ENCODE measurements at places on chromosomes 6 and 20.

GRCh38 chr6:1958257-1958656 is 287.1 kb downstream of the GMDS start:
- DNase-seq, result no peak

GRCh38 chr20:63446216-63447024 is 26.0 kb downstream of the KCNQ2 start:
- no peak for DNase-seq

- no peak for DNase-seq
Observed at GRCh38 chr6:73250016-73250415, 13.0 kb downstream of the KHDC1 start.

DNA sequence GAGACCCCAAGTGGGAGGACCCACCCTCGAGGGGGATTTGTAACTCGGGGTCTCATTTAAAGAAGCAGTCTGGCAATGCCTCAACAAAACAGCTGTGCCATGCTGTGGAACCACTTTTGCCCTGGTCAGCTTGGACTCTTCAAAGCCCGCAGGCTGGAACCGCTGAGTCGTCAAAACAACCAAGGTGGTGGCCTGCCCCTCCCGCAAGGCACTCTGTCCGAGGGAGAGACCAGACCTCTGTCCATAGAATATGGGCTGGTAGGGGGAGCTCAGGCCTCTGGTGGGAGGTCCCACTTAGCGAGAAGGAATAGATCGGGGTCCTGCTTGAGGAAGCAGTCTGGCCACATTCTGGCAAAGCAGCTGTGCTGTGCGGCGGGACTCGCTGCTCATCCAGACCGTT is 208.1 kb downstream of the BCKDHB start:
- DNase-seq, result no peak

DNA sequence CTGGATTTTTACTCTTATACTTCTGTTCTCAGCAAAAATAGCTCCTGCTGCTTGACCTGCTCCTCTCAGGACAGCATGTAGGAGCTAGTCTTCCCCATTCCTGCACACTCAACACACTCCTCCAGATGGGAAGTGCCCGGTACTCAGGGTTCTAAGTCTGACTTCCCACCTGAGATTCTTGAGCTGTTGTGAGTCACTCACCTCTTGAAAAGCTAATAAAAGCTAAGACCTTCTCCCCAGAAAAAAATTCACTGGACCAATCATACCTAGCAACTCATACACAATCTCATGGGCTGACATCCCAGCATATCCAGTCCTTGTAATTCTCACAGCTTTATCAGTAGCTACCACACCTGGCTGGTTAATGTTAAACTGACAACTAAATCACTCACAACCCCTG is 53.5 kb downstream of the TRPC4AP start:
- DNase-seq, result no peak

- DNase-seq, result no peak
Observed at GRCh38 chr6:24504287-24504648, 9.5 kb downstream of the ALDH5A1 start.

DNA sequence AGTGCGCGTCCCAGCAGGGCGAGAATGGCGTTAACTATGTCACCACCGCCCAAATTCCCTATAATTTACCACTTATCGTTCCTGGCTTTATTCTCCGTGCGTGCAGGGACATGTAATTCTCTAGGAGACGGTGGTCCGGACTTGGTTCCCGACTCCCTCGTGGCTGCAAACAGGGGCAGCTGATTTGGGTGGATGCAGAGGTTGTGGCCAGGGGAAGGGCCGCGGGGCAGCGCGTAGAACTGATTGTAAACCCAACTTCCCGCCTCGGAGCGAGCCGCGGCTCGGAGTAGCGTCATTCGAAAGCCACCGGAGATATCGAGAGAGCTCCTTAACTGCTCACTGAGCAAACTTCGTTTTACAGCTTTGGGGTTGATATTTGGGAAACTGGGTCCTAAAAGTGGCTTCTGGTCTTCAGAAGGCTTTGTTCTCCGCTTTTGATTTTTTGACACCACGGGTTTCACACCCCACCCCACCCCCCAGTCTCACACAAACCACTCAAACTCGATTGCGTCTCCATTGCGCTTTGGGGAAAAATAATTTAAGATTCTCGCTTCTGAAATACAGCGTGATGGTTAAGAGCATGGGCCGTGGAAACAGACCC is 17.5 kb upstream of the ZSCAN9 start:
- peak; percentile 18 for DNase-seq

GRCh38 chr6:7992002-7992815 is 72.0 kb downstream of the BLOC1S5 start:
- DNase-seq, result no peak

DNA sequence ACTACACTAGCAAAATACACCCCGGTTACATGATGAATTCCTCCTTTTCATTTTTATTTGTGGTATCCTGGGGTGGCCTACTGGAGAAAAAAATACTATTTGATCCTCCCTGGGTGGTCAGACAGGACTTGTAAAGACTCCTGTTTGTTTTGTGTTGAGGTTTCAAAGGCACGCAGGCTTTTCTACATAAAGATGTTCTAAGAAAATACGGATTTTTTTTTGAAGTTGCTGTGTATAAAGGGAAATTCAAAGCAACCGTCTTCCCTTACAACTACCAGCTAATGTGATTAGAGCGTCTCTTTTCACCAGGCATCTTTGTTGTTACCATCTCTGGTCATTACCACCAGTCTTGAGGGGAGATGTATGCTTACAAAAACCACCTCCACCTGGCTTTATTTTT is 187.1 kb downstream of the SOX4 start:
- no peak for DNase-seq

GRCh38 chr6:155881826-155882526 is 426.3 kb upstream of the NOX3 start:
- DNase-seq, result no peak

DNA sequence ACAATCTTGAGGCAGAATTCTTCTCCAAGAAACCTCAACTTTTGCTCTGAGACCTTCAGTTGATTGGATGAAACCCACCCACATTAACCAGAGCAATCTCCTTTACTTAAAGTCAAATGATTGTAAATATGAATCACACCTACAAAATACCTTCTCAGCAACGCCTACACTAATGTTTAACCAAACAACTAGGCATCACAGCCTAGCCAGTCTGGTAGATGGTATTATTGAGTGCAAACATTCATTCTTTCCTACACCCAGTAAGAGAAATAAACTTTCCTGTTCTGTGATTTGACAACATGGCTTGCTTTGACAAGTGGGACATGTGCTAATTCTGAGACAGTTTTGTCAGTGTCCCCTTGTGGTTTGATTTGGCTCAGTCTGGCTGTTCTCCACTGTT is 252.2 kb downstream of the HACE1 start:
- no peak for DNase-seq

GRCh38 chr6:158220786-158221442 is 52.8 kb downstream of the GTF2H5 start:
- DNase-seq, result peak; percentile 77

DNA sequence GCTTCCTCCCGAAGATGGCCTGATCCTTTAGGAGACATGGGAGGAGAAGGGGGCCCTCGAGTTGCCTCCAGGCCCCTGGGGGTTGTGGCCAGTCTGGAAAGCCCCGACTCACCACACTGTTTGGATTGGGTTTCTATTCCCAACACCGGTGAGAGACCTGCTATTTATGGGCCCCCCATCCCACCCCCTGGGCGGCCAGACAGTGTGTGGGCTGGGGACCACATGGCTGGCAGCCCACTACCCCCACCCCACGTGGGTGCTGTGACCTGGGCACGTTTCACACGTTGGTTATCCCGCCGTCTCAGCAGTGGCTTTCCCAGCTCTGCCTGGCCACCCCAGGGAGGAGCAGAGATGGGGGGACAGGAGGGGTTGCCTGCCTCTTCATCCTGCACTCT is 116.1 kb downstream of the VEGFA start:
- no peak for DNase-seq

DNA sequence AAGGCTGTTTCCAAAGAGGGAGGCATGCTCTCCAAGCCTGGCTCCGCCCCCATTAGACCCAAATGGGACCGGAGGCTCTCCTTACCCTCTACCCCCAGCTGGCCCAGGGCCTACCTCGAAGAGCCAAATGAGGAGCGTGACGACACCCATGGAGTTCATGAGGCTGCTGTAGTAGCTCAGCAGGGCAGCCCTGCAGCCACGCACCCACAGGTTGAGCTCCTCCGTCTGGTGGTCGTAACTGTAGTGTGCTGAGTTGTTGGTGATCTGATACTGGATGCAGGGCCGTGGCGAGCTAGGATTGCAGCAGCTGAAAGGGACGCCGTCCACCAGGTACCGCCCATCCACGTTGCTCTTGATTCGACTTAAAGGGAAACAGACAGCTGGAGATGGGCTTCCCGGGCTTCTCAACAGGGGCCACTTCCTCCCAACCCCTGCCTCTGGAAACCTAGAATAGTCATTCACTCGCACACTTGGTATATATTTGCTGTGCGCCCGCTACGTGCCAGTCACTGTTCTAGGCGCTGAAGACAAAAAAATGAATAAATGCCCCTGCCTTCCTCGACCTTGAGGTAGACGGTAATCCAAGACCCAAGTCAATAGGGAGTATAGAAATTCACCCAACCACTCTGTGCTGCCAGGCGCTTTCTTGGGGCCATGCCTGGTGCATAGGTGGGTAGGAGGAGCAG is 18.0 kb downstream of the PRPH2 start:
- no peak for DNase-seq

- no peak for DNase-seq
Observed at GRCh38 chr6:29694637-29695036, 13.7 kb upstream of the ZFP57 start.

DNA sequence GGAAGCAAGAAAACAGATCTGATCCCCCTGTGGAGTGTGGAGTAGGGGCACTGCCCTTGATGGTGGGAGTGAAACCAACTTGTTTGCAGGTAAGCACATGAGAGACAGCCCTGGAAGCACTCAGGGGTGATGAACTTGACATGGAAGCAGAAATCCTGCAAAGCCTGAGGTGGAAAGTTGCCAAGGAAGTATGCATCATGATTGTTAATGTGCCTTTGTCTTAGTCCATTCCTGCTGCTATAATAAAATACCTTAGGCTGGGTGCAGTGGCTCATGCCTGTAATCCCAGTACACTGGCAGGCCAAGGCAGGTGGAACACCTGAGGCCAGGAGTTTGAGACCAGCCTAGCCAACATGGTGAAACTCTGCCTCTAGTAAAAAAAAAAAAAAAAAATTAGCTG is 40.2 kb upstream of the IFNGR1 start:
- no peak for DNase-seq

DNA sequence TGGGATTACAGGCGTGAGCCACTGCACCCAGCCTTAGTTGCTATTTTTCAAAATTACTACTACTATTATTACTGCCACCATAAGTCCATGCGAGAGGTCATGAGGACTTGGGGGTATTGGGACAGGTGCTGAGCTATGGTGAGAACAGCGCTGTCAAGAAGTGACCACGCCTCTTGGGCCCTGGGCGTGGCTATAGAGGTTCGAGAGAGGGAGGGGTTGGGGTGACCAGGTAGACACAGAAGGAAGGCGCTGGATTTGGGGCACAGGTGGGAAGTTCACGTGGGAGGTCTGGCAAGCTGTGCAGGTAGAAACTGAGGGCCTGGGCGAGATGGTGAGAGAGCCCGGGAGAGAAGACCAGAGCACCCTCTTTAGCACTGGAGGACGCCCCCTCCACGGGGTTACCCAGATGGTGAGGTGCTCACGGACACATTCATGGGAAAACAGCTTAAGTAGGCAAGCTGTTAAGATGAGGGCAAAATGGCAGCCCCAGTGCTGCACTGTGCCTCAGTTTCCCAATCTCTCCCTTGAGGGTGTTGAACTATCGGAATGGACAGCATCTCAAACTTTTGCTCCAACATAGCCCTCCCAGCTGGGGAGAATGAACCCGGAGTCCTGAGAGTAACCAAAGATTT is 61.0 kb downstream of the RAB44 start:
- no peak for DNase-seq

- DNase-seq, result no peak
Observed at GRCh38 chr20:41577129-41578009, 40.8 kb downstream of the CHD6 start.

- no peak for DNase-seq
Observed at GRCh38 chr6:56250266-56250665, 2.9 kb upstream of the COL21A1 start.

GRCh38 chr6:138785079-138785478 is 10.8 kb upstream of the ECT2L start:
- no peak for DNase-seq

Measured in CD4-positive, alpha-beta T cell treated with Interleukin-21 for 1 hour (primary cell).